Stimulated activated CD8-positive, alpha-beta memory T cell treated with anti-CD3 and anti-CD28 coated beads, Interleukin-4, amount 100 ng/mL, for 48 hours (primary cell): ENCODE measurements at places on chromosomes 7 and 10.

- DNase-seq, result no peak
Observed at GRCh38 chr7:12386313-12386740, 17.3 kb downstream of the VWDE start.

GRCh38 chr10:118332948-118333710, 9.0 kb downstream of the FAM204A start:
- no peak for DNase-seq

DNA sequence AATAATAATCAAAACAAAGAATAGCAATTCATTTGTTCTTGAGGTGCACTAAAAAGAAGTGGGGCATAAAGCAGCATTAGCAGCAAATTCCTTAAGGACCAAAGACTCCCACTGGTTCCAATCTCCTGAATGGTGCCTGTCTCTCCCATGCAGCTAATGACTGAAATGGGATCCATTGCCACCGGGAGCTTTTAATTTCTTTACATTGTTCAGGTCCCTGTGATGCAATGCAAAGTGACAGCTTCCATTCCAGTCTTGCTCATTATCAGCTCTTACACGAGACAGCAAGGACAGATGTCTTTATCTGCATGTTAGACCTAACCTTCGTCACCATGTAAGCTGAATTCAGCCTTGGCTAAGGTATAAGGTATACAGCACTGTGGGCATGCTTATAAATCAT, 148.1 kb downstream of the POU6F2 start:
- no peak for DNase-seq

- DNase-seq, result no peak
Observed at GRCh38 chr7:10672186-10672585, 301.5 kb upstream of the PHF14 start.

GRCh38 chr7:101420436-101420835, 57.8 kb downstream of the COL26A1 start:
- DNase-seq, result peak; percentile 40

- DNase-seq, result no peak
Observed at GRCh38 chr10:75334720-75335119, 66.8 kb downstream of the ZNF503 start.

GRCh38 chr10:6082496-6083395, 6.1 kb upstream of the RBM17 start:
- no peak for DNase-seq

GRCh38 chr7:131720703-131721102, 164.3 kb upstream of the PODXL start:
- DNase-seq, result no peak

GRCh38 chr10:80408242-80409101, at the start of gene PRXL2A:
Gene PRXL2A, plus strand, starts transcription at chr10:80408551. Its CDS starts 11,917 bp downstream, at chr10:80420468.
- peak; percentile 91 for DNase-seq

GRCh38 chr10:126398924-126399323, 10.6 kb upstream of the ADAM12 start:
- no peak for DNase-seq

DNA sequence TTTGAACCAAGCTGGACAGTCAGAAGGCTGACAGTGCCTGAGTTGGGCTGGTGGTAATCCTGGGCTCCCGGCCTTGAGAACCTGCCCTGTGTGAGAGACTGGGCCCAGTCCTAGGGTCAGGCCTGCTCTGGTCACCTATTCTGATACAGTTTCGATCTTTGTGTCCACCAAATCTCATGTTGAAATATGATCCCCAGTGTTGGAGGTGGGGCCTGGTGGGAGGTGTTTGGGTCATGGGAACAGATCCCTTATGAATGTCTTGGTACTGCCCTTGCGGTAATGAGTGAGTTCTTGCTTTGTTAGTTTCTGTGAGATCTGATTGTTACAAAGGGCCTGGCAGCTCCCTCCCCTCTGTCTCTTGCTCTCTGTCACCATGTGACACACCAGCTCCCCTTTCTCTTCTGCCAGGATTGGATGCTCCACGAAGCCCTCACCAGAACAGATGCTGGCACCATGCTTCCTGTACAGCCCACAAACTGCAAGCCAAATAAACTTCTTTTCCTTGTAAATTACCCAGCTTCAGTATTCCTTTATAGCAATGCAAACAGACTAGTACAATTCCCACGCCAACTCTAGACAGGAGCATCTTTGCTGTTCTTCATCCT, 111.8 kb upstream of the ZNF438 start:
- DNase-seq, result no peak

- no peak for DNase-seq
Observed at GRCh38 chr10:124721330-124722045, 22.7 kb downstream of the FAM53B start.

DNA sequence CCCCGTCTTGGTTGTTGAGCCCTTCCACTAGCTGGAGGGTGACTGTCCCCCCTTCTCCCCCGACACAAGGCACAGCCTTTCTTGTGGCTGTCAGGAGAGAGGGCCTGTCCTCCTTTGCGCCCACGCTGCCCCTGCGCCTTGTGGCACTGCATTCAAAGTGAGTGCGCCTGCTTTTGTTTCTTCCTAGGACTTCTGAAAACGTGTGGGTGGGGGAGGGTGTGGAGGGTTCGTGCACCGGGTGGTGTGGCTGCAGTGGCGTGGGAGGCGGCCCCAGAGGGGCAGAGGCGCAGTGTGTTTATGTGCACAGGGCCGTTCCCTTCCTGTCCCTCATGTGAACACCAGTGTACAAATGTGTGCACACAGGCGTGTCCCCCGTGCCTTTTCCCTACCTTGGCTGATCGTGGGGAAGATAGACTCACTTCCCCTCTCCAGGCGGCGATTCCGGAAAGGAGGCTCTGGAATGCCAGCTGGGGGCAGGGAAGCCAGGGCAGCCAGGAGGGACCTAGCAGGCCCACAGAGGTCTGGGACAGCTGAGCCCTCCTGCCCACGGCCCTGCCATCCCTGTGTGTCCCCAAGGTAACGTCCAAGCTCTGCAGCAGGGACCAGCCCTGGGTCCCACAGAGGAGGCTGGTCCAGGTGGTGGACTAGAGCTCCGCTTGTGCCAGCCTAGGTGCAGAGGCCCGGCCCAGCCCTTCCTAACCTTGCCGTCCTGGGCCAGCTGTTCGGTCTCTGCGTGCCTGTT, 88.8 kb downstream of the LHPP start:
- DNase-seq, result no peak

DNA sequence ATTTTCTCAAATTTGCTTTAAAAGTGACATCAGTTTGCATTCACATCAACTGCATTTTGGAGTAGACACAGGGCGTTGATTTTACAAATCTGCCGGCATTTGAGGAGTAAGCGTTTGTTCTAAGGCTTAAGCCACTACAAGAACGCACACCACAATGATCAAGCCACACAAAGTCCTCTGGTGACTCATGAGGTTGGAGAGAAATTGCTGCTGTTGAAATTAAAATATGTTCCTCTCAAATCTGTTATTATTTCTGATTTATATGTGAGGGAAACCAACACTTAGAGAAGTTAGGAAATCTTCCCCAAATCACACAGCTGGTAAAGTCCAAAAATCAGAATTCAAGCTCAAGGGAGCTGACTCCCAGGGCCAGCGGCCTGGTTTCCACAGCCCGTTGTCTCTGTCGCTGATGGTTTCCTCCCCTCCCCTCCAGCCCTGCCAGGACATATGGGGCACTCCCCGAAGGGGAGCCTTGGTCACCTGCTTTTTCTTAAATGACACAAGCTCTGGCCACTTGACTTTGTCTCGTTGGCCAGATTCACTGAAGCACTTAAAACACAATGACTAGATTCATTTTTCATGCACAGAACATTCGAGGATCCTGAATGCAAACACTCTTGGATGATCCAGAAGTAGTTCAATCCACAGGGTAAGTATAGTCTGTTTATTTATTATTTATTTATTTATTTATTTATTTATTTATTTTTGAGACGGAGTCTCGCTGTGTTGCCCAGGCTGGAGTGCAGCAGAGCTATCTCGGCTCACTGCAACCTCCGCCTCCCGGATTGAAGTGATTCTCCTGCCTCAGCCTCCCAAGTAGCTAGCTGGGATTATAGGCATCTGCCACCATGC, 29.2 kb upstream of the KLF6 start:
- DNase-seq, result no peak

- DNase-seq, result no peak
Observed at GRCh38 chr7:146126767-146127509, 10.3 kb downstream of the CNTNAP2 start.

- DNase-seq, result peak; percentile 7
Observed at GRCh38 chr7:151601521-151602305, 82.0 kb upstream of the RHEB start.

GRCh38 chr7:106542550-106543220, 118.3 kb downstream of the CCDC71L start:
- peak; percentile 50 for DNase-seq

DNA sequence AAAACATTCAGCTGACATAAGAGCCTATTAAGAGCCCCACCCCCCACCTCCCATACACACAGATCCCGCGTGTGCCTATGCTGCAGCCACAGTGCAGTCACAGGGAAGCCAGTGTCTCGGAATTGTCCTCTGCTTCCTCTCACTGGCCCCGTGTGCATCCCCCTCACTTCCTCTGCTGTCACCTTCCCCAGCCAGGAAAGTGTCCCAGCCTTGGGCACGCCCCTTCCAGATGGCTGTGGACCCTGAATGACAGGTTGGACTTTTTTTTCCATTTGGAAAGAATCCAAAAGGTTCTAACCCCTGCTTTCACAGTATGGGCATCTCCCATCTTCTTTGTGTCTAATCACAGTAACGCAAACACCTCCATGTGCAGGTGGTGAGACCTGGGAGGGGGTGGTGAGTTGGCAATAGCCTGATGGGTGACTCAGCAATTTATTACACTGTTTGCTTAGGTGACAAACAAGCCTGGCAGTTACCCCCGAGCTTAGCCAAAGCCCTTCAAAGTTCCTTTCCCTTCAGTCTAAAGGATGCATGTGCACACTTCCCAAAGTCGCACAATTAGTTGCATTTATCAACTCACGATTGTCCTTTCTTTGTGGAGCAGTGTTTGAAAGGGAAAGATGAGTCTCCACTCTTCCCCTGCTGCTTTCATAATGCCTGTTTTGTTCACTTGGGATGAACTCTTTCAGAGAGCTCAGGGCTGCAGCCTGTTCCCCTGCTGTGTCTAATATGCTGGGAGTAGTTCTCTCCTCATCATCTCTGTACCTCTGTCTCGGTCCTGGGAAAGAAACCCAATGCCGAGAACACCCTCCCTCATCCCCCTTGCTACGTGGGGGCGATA, 67.5 kb upstream of the EFCAB10 start:
- DNase-seq, result no peak

GRCh38 chr7:88057655-88058054, 123.6 kb downstream of the ADAM22 start:
- no peak for DNase-seq

- DNase-seq, result no peak
Observed at GRCh38 chr7:78139335-78139734, 340.8 kb downstream of the PHTF2 start.

- DNase-seq, result no peak
Observed at GRCh38 chr10:80320377-80320776, 30.9 kb upstream of the MAT1A start.

GRCh38 chr10:96468845-96469244, 44.9 kb downstream of the TLL2 start:
- DNase-seq, result no peak

- DNase-seq, result no peak
Observed at GRCh38 chr7:85512790-85513189, 325.9 kb upstream of the SEMA3D start.

- no peak for DNase-seq
Observed at GRCh38 chr10:29920408-29921070, 138.8 kb downstream of the JCAD start.

GRCh38 chr10:24701447-24701846, 22.2 kb downstream of the ARHGAP21 start:
- DNase-seq, result no peak

DNA sequence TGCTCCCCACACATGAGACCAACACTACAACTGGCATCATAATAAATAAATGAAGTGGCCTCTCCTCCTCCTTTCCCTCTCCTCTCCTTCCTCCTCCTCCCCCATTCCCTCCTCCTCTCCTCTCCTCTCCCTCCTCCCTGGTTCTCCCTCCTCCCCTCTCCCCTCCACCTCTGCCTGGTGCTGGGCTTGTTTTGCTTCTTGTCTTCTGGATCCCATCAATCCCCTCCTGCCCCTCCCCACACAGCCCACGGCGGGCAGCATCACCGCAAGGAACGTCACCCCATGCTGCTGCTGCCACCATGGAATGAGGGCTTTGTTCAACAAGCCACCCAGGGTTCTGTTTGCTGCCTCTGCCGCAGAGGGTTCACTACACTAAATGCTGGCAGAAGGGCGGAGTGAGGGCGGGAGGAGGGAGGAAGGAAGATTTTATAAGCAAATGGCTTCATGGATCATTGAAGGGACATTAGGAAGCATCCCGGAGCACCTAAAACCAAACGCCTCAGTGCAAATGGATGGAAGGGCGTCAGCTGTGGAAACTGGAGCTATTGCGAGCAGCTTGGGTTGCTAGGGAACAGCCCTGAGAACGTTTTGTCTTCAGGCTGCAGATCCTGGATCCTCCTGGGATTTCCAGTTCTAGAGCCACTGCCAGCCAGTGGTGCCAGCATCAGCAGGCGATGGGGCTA, 379.7 kb upstream of the ZMIZ1 start:
- no peak for DNase-seq

- DNase-seq, result no peak
Observed at GRCh38 chr10:107865691-107866090, 701.2 kb upstream of the SORCS1 start.

DNA sequence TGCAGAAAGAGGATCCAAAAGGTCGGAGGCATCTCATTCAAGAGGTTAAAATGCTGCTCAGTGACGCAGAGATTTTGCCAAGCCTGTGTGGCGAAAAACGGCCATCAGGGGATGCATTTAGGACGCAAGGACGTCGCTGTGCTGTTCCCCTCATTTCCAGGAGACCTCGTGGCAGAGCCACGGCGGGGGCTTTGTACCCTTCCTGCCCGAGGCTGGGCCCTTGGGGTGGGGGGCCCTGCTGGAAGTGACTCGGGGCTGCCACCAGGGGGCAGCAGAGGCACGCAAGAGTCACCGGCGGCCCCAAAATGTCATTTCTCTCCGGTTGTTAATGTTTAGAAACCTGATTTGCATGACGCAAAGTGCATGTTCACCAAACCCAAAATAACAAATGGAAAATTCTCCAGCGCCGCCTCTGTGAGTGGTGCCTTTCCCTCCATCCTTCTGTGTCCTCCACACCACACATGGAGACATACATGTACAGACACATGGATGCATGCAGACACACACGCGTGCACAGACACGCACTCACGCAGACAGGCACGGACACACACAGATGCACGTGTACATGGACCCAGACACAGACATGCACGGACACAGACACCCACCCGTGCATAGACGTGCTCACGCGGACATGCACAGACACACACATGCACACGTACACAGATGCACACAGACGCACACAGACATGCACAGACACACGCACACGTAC, 51.0 kb upstream of the NKX6-2 start:
- peak; percentile 62 for DNase-seq

DNA sequence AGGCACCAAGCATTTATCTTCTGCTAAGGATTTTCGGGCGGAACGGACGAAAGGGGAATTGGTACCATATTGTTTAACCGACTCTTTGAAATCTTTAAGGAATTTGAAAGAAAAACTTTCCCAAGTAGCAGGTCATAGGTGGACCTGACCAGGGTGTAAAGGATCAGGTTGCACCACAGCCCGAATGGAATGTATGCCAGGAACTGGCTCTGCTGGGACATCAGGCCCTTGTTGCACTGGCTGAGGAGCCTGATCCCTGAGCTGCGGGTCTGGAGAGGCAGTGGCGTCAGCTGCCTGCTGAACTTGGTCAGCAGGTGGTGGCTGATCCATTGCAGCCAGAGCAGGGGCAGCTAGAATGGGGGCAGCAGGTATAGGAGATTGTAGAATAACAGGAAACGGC, 41.4 kb upstream of the AKR1C2 start:
- no peak for DNase-seq
